Left renal cortex interstitium (tissue), 4 donors: ENCODE measurements at places on chromosomes 1 and 21.

DNA sequence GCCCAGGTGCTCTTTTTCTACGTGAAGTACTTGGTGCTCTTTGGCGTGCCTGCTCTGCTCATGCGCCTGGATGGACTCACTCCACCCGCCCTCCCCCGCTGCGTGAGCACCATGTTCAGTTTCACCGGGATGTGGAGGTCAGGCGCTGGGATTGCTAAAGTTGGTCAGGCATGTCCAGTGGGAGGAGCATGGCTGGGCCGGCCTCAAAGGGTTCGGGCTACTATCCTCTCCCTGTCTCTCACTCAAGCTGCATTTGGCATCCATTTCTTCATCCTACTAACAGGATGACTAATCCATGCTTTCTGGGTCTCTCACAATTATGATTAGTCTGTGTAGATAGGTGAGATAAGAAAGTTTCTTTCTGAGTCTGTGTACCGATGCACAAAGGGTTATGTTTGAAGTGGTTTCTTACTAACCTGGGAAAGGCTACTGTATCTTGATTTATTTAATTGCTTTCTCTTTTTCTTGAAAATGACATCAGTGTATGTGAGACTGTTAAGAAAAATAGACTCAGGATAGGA, 135.9 kb downstream of the HHAT start:
- DNase-seq: no peak

DNA sequence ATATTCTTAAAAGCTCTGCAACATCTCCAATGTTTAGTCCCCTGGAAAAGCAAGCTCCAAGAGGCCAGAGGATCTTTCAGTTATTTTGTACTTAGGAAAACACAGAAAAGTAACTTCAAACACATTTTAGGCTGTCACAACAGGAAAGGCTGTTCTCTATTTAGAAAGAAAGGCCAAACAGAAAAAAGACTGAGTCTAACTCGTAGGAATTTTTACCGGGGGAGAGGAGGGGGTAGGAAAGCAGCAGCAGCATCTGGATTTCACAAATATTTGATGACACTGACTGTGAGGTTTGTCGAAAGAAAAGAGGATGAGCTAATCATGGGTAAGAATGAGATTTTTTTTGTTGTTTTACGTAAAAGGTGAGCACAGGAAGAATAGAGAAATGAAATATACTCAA, 107.1 kb downstream of the EIF4G3 start:
- DNase-seq: no peak

DNA sequence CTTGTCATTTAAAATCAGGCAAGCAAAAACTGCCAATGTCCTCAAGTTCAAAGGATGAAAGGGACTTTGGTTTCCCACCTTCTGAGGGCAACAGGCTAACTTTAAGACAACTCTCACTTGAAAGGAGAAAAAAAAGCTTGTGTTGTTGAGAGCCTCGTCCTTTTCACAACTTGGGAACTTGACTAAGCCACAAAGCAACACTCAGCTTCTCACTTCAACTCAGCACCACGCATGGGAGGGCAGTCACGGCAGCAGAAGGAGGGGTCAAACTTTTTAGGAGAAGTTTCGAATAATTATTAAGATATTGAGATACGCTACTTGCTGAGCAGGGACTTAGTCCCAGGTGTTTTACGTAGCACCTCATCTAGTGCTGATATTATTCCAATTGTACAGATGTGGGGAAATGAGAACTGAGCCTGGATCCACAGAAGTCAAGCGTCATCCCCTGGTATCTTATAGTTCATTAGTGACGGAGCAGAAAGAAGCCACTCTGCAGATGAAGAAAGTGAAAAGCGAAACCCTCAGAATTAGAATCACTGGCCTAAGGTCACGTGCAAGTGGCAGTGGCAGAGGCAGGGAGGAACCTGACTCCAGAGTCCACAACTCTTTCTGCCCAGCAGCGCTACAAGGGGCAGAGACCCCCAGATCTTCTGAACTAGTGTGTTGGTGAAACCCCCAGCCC, 83.6 kb downstream of the JAK1 start:
- no peak for DNase-seq

DNA sequence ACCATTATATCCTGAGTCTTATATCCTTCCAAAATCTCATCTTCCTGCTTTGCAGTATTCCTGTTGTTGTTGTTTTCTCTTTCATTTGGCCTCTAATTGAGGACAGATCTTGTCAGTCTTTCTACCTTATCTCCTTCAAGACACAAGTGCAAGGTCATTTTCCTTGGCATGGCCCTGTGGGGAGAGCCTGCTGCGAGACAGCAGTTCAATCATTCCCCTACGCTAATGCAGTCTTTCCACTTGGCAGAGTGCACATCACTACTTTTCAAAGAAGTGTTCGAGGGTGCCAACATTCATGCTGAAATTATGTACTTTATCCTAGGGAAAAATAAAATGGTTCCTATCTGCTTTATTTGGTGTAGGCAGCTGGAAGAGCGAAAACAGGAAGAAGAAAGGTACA, 130.3 kb upstream of the SPATA6 start:
- DNase-seq: no peak

DNA sequence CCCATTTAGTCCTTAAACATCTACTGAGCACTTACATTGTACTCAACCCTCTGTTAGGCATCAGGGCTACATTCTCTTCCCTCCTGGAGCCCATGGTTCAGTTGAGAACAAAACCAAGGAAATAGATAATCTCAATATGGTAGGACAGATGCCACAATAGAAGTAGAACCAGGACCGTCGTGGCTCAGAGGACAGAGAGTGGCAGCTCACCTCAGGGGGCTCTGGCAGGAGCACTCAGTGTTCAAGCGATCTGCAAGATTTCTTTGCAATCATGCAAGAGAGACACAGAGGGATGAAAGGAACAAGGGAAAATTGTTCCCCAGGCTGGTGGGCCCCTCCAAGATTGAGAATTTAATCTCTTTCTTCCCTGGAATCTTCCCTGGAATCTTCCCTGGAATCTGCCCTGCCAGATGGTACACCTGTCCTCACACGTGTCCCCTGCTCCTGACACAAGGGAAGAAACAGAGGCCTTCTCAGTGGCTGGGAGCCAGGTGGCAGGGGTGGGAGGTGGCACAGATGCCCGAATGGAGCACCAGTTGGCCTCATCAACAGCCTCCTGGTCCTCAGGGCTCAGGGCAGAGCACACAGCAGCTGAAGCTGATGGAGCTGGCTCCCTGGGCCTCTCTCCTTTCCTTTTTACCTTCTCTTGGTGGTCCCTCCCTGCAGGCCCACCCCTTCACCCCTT, 135.4 kb downstream of the PLXNA2 start:
- DNase-seq: no peak

DNA sequence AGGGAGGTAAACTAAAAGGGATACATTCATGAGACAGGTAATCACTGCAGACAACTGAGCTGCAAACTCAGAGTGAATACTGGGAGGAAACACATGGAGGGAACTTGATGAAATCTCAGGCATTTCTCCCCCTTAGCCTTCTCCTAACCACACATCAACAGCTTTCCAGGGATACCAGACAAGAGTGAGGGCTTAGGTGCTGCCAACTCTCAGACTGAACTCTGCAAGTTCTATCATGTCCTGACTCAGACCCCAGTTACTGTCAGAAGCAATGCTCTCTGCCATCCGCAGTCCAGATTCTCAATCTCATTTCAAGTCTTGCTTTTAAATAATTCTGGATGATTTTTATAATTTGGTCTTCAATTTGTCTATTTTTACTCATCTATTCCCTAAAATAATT, 267.3 kb downstream of the LTN1 start:
- DNase-seq: no peak

DNA sequence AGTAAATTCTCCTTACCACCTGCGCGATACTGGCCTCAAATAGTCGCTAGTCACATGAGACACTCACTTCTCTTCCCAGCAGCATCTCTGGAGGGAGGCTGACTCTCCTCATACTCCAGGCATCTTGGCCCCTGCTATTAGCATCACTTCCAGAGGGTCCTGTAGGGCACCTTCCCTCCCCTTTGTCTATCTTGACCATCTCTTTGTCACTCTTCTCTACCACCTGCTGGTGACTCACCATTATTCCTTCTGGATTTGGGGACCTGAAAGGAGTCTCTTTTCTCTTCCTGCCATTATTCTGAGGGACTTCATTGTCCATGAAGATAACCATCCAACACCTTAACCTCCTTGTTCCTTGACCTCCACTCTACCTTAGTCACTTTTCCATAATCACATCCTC, 31.7 kb upstream of the GPR37L1 start:
- no peak for DNase-seq

- no peak for DNase-seq
Measured at GRCh38 chr1:228687587-228687986, 47.7 kb upstream of the RHOU start.
